ENCODE measurements at places on chromosomes 11 and 22. TPM values are rescaled to one million over a fixed set of nuclear protein-coding genes. Genes with fewer than 3 reads are reported as not detected.

The ANKK1 gene
- 0.18 TPM for total RNA-seq

The VPS11 gene
- total RNA-seq = 32.7 TPM

The MFNG gene
- total RNA-seq = 75.4 TPM

The CDON gene
- 25.2 TPM for total RNA-seq

The SLC22A8 gene
- not detected for total RNA-seq

The ELFN2 gene
- total RNA-seq = 1.2 TPM

DNA sequence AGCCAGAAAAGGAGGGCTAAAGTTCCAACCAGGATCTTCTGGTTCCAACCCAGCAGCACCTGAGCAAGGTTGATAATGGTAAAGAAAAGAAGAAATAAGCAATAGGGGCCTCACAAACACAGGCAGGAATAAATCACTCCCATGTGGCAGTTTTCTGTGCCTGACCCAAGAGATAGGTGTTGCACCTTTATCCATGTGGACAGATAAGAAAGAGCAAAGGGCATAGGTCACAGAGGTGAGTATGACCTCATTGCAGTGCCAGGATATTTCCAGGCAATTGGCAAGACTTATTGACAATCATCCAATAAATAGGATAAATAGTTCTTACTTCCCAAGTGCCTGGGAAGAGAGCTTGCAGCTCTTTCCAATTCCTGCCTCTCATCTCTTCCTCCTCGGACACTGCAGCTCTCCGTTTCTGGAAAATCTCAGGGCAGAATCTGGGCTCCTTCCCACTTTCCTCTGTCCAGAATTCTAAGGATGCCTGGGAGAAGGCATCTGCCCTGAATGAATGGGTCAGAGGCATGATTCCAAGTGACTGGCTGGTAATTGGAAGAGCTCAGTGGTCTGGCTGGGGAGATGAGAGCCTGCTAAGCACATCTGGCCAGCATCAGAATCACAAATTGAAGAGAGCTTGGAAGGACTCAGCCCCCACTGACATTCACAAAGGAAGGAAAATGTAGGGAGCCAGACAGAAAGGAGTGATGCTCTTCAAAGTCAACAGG is 14.5 kb upstream of the LRRC55 start:
- peaks cover 19% of the 10 kb centered on the region for H3K36me3 ChIP-seq
- H3K4me3 ChIP-seq = no peak overlapping the region
- no peak overlapping the region for H3K27ac ChIP-seq
- H3K4me1 ChIP-seq = peaks cover 2% of the 10 kb centered on the region

- peaks cover 21% of the 10 kb centered on the region for H3K36me3 ChIP-seq
- no peaks in the 10 kb centered on the region for H3K27me3 ChIP-seq
- no peak for DNase-seq
- H3K27ac ChIP-seq = no peak overlapping the region
- H3K4me1 ChIP-seq = peaks cover 3% of the 10 kb centered on the region
Observed at GRCh38 chr22:30008401-30008800, 71.9 kb upstream of the HORMAD2 start.

DNA sequence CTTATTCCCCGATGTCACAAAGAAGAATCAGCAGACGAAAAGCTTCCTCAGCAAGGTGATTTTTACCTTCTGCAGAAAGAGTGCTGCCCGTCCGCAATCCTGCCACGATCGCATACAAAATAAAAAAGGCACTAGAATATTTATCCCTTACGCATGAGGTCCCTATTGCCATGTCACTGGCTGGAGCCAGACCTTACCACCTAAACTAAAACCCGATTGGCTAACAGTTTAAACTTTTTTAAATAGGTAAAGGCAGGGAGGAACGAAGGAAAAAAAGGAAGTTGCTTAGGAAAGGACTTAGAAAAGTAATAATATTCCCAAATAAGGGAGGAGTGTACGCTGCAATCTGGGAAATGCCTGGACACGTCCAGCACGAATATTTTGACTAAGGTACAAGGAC is 21.2 kb upstream of the ALDH3B2 start:
- H3K4me3 ChIP-seq = no peak overlapping the region
- H3K36me3 ChIP-seq = no peaks in the 10 kb centered on the region
- H3K27me3 ChIP-seq = no peaks in the 10 kb centered on the region
- H3K4me1 ChIP-seq = no peaks in the 10 kb centered on the region

DNA sequence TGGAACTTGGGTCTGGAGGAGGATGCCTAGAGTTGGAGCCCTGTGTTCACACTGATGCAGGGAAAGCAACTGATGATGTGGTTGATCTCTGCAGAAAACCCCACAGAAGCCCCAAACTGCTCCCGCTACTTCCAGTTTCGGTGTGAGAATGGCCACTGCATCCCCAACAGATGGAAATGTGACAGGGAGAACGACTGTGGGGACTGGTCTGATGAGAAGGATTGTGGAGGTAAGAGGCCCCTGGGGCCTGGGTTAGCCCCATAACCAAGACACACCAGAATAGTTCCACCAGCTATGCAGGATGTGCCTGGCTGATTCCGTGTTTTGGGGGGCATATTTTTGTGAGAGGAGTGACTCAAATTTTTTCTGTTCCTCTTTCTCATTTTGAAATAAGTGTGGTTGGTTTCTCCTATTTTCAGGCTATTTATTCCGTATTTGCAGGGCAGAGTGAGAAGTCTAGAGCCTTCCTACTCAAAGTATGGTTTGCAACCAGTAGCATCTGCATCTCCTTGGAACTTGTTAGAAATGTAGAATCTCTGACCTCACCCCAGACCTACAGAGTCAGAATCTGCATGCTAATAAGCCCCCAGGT is 137.3 kb upstream of the SORL1-AS1 start:
- DNase-seq = no peak
- no peak overlapping the region for H3K4me3 ChIP-seq
- peaks cover 2% of the 10 kb centered on the region for H3K27me3 ChIP-seq
- H3K4me1 ChIP-seq = peaks cover 11% of the 10 kb centered on the region
- no peak overlapping the region for H3K27ac ChIP-seq

DNA sequence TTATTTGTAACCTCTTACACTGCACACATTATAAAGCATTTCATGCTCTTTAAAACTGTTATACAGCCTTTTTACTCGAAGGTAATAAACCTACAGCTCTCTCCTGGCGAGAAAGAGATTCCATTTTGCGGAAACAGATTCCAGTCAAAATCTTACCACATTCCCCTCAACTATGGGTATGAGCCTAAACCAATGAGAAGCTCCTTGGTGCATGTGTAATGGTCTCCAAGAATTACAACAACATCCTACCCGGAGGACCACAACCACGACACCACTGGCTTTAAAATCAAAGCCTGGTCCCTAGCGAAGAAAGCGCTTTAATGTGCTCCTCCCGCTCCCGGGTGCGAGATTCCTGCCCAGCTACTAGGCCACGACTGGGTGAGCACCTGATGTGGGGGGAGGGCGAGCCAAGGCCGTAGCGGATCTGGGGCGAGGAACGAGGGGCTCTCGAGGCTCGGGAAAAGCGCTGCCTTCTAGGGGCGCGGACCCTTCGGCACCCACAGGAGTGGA is 821 bp downstream of the CELF1 start:
- H3K4me1 ChIP-seq = peaks cover 24% of the 10 kb centered on the region
- peak; percentile 44 for DNase-seq
- peaks cover 8% of the 10 kb centered on the region for H3K27me3 ChIP-seq
- H3K4me3 ChIP-seq = peak overlapping the region; percentile 100
- peaks cover 13% of the 10 kb centered on the region for H3K36me3 ChIP-seq

Data from endothelial cell (in vitro differentiated cells).